Motor neuron (in vitro differentiated cells): ENCODE measurements at places on chromosomes 2 and 18. TPM values are rescaled to one million over a fixed set of nuclear protein-coding genes. Genes with fewer than 3 reads are reported as not detected.
A peak's percentile ranks its signal among the peaks of the same experiment; 100 is the strongest.

RTP5 gene
- total RNA-seq: 1.2 TPM in 2 replicates

SNORC gene
- 2.5 and 3.7 TPM in 2 replicates for total RNA-seq

UGT1A8 gene
- not detected in 2 replicates for total RNA-seq

SLC23A3 gene
- 0.16 and 0.31 TPM in 2 replicates for total RNA-seq

- ATAC-seq: no peak
Observed at GRCh38 chr2:69453475-69454129, 16.4 kb upstream of the NFU1 start.

DNA sequence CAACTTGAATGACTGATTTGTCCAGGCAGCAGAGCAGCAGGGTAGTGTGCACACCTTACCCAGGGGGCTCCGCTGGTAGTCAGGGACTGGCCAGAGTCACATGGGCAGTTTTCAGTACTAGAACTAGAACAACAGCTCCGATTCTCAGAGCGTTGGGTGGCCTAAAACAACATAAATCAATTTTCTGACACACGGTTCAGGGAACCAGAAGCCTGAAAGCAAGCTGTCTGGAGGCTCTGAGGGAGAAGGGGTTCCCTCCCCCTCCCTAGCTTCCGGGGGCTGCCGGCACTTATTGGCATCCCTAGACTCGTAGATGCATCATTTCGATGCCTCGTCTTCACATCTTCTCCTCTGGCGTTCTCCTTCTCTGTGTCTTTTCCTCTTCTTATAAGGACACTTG, 13.4 kb upstream of the ITGB6 start:
- no peak for ATAC-seq

DNA sequence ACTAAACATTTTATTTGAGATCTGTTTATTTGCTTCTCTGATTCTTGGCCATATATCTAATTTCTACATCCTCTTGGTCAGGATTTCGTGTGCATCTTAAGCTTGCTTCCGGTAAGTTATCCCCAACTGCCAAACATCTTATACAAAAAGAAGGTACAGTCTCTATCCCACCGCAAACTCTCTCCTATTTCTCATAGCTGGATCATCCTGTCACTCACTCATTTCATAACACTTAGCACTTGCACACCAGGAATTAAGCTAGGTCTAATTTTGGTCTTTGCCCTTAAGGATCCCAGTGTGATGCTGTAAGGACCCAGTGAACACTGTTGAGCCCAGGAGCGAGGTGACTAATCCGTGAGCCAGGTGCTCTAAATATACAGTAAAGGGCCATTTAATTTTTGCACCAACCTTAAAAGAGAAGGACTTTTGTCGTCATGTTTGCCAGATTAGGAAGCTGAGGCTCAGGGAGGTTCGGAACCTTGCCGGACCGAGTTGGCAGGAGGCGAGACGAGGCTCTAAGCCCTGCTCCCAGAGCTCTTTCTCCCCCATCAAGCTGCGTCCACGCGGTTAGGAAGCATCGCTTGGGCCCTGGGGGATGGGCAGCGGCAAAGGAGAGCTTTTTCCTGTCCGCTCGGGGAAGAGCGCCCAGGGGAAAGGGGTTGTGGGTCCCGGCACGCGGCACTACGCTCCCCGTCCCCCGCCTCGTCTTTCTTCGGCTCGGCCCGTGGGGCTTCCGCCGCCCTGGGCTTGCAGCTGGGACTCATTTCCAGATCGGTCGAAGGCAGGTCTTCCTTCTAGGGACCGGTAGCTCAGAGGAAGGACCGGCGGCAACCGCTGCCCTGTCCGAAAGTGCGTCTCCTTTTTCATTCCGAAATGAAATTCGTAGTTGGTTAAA, 4.1 kb upstream of the ITPRIPL1 start:
- ATAC-seq: peak; percentile 65

DNA sequence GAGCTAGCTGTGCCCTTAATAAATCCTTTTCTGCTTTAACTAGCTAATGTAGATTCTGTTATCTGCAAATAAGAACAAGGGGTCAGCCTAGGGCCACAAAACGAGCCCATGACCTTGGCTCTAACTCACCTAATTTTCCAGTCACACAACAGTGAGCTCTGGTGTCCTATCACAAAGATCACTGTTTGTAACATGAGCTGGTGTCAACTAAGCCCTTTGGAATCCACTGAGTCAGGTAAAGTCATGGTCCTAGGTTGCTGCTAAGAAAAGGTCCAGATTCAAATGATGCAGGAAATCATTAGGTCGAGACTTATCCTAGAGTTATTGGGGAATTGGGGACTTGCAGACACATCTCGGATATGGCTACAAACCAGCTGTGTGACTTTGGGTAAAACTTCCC, 49.9 kb downstream of the ST8SIA5 start:
- no peak for ATAC-seq

- no peak for ATAC-seq
Observed at GRCh38 chr2:118388771-118389170, 300.5 kb downstream of the INSIG2 start.

GRCh38 chr2:31341351-31341750, 73.2 kb downstream of the XDH start:
- no peak for ATAC-seq
